Stimulated activated CD4-positive, alpha-beta T cell treated with anti-CD3 and anti-CD28 coated beads, Interleukin-4, amount 100 ng/mL, for 4 hours (primary cell): ENCODE measurements at places on chromosomes 6 and 20.

DNA sequence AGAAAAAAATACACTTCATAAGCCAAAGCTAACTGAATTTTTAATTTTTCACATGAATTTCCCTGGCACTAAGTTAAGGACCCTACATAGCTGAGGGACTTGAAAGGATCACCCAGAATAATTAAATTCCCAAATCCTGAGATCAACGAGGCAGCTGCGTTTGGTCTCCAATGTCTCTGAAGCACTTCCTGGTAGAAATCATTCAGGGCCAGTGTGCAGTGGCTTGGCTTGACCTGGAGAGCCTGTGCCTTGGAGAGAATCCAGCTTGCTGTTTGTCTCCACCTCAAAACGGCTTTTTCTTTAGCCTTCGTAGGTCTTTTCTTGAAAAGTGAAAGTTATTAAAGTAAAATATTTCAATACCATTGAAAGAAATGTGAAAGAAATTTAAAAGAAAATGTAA, 92.4 kb downstream of the SMOC2 start:
- no peak for DNase-seq

- DNase-seq = no peak
Measured at GRCh38 chr6:164108092-164108491, 693.6 kb downstream of the QKI start.

- no peak for DNase-seq
Measured at GRCh38 chr6:26163427-26164119, 76.3 kb downstream of the HFE start.

- DNase-seq = no peak
Measured at GRCh38 chr6:142942805-142943227, 2.2 kb downstream of the HIVEP2 start.

GRCh38 chr6:131728296-131728939, 17.6 kb upstream of the CTAGE9 start:
- DNase-seq = no peak
